Stimulated activated CD8-positive, alpha-beta memory T cell treated with anti-CD3 and anti-CD28 coated beads, Interleukin-4, amount 100 ng/mL, for 1 hour (primary cell): ENCODE measurements at places on chromosomes 4 and X.

DNA sequence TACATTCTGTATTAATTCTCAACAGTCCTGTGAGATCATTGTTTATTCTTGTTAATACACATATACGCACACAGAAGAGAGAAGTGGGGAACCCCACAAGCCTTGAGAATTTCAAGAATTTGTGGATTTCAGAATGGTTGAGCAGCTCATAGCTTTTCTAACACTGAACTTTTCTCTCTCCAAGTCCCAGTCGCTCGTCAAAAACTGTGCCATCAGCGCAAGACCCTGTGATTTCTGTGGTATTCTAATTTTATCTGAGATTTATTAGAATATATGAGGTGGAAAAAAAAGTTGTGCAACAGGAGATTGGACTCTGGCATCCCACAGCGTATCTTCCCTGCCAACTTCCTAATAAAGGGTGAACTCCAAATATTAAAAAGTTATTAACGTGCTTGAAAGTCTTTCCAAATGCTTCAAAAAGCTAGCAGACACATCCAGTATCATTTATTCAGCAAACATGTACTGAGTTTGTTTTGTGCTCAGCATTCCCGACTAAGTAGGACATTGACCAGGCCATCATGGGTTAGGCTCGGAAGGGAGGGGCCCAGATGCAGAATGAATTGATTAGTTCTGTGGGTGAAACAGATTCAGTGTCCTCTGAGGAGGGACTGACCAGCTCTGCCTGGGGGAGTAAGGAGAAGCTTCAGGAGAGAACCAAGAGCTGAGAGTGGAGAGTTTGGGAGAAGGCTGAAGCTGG, 165.6 kb downstream of the CBR4 start:
- no peak for DNase-seq

DNA sequence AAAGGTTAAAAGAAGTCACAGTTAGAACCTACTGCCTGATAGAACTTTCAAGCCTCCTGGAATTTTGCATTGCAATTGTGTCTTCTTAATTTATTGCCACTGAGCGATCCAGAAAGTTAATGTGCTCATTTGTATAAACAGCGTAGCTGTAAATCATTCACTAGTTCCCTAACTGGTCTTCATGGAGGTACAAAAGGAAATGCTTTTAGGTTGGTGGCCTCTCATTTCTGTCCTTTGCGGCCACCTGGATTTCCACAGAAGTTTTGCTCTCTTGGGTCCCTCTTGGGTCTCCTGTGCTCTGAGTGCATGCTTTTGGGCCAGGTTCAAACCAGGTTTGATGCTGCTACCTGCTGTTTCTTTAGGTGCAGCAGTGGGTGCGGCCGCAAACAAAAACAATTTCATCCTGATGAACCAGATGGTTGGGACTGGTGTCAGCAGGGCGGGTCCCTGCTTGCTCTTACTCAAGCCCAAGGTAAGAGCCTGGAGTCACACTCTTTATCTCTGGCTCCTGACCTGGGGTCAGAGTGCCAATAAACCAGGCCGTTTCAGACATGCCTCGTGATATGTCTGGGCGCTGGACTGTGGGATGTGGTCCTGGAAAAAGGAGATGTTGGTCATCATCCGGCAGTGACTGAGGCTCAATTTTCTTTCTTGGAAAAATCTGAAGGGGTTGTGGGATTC, 270.1 kb downstream of the PTTG2 start:
- no peak for DNase-seq

DNA sequence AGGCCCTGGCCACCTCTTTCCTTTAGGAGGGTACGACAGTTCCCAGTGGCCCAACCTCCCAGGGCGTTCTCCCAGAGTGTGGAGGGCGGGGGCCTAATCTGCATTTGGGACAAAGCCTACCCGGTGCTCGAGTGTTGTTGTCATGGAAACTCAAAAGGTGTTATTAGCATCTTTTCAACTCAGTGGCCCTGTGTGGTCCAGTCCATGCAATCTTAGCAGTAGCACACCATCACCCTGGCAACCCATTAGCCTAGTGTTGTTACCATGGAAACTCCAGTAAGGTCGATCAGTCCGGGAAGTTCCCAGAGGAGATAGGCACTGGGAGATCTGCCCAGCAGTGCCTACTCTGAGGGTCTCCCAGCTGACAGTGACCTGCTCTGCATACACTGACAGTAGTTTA, 20.2 kb downstream of the APLN start:
- no peak for DNase-seq

GRCh38 chr4:99077177-99077576, 11.4 kb downstream of the ADH5 start:
- no peak for DNase-seq

DNA sequence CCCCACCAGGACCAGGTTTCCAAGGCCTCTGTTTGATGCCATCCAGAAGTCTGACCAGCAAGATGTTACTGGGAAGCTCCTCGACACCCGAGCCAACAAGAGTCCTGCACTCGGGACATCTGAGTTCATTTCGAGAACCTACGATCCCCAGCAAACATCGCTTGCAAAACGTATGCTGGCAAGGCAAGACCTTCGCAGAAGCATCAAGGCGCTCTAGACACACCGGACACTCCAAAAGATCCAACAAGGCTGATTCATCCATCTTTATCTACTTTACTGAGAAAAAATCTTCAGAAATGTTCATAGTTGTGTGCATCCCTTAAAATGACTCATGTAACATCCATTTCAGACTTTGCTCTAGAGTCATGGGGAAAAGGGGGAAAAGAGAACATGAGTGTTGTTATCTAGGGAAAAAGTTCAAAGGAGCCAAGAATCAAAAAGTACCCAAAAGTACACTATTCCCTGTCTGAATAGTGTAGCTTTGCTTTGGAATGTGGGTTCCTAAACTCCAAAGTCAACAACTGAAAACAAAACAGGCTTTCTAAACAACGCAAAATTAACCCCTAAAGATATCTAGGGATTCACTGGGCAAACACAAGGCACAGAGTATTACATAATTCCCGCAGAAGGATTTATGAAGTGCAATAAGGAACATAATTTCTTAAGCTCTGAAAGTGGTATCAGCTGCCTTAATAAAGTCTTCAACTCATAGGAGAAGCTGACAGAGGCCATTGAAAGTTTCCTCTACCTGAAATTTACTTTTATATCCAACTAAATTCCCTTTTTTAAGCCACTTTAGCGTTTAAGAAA, 1.6 kb downstream of the SH3RF1 start:
- DNase-seq: no peak

- no peak for DNase-seq
Observed at GRCh38 chr4:74365761-74366160, 816 bp downstream of the EREG start.

DNA sequence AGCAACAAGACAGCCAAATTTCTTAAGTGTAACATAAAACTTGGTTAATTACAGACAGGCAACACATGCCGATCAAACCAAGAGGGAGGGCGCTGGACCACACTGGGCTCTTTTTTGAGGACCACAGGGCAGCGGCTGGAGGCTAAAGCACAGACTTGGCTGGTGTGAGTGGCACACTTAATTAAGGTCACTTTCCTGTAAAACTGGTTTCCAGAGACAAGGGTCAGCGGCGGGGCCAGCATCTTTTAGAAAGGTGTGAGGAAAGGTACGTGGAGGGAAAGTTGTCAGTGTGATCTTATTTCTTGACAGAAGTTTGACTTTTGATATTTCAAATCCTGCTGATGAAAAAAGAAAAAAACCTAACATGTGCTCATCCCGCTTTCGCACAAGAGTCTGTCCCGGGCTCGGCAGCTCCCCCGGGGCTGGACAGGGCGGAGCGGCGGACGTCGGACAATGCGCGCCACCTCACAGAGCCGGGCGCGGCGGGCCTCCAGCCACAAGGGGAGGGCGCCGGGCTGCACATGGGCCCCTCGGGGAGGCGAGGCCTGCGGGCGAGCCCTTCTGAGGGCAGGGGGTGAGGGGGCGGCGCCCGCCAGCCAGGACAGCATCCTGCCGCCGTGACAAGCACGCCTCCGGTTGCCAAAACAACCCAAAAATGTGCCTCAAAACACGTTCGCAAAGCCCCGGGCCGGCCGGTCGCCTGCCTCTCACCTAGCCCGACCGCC, 660 bp upstream of the HSPA4L start:
- DNase-seq: no peak

DNA sequence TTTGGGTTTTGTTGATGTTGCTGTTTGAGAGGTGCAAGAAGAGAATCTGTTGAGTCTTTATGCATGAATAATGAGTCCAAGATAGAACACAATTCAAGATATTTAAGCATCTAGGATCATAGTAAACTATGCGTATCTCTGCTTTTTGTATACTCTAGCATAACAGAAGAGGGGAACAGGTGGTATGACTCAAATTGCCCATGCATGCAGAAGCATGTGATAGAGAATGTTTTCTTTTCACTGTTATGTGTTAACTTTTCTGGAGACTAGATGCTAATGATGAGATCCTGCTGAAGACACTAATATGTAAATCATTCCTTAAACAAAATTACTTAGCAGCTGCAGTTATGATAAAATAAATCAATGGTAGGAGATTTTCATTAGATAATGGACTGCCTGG, 165.3 kb upstream of the FTHL17 start:
- no peak for DNase-seq

DNA sequence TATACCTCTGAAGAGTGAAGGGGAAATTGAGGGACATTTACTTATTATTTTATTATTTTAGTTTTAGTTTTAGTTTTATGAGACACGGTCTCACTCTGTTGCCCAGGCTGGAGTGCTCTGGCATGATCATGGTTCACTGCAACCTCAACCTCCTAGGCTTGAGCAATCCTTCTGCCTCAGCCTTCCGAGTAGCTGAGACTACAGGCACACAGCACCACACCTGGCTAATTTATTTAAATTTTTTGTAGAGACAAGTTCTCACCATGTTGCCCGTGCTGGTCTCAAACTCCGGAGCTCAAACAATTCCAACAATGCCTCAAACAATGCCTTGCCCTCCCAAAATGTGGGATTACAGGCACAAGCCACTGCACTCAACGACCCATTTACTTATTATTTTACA, 68.4 kb upstream of the BMP2K start:
- no peak for DNase-seq

DNA sequence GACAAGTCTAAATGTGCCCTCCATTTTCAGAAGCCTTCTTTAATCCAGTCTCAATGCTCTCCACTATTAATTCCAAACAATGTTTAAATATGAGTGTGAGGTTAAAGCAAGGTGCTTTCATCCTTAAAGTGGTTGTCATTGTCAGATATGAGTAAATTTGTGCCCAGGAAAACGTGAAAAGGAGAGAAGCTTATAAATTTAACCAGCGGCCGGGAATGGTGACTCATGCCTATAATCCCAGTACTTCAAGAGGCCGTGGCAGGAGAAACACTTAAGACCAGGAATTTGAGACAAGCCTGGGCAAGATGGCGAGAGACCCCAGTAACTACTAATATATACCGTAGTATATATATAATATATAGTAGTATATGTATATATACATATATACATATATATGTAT, 270.0 kb downstream of the ARHGAP24 start:
- no peak for DNase-seq

DNA sequence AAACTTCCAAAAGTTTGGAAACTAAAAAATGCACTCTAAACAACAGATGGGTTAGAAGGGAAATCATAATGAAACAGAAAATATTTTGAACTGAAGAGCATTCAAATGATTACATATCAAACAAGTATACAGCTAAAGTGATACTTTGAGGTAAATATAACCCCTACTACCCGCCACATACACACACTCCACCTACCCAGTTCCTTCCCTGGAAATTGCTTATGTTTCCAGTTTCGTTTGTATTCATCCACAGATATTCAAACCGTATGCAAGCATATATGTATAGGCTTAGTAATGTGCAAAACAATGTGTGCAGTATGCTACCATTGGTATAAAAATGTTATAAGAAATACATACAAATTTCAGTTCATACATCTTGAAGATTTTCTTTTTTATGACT, 95.5 kb downstream of the SMIM20 start:
- no peak for DNase-seq

DNA sequence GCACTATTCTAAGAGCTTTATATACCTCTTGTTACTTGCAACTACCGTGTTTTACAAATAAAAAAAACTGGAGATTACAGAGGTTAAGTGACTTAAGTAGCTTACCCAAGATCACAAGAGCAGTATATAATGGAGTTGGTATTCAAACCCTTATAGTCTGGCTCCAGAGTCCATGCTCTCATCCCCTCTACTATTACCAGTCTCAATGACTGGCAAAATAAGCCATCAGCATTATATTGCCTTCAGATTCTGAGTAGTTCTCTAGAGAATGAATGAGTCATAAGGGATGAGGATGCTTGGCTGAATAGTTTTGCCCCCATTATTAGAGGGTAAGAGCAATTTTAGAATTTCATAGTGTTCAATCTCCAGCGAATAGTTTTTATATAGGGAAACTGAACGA, 170.1 kb upstream of the ATOH1 start:
- DNase-seq: no peak
